Muscle of arm (tissue), 14 donors: ENCODE measurements at places on chromosomes 6 and 20. TPM values are rescaled to one million over a fixed set of nuclear protein-coding genes. Genes with fewer than 3 reads are reported as not detected.
A peak's percentile ranks its signal among the peaks of the same experiment; 100 is the strongest.

- DNase-seq: peak; percentile 32
Observed at GRCh38 chr6:37050045-37050853, 44.8 kb downstream of the FGD2 start.

DNA sequence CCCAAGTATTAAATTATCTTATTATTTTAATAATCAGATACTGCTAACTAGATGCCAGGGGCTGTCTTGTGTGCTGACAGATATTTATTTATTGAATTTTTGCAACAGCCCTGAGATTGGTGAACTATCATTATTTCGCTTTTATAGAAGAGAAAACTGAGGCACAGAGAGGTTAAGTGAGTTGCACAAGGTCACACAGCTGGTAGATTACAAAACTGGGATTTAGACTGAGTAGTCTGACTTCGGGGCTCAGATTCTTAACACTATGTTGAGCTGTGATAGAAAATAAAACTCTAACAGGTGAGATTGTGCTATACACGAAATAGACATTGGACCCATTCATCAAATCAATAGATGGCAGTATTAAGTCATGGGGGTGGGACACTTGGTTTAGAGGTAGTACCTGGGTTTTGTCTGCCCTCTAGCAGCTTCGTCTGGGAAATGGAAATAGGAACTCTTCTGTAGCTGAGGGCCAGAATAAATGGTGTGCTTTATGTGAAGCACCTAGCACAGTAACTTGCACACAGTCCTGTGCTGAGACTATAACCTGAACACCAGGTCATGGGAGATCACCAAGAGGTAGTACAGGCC, 113.4 kb downstream of the B3GAT2 start:
- no peak for DNase-seq

DNA sequence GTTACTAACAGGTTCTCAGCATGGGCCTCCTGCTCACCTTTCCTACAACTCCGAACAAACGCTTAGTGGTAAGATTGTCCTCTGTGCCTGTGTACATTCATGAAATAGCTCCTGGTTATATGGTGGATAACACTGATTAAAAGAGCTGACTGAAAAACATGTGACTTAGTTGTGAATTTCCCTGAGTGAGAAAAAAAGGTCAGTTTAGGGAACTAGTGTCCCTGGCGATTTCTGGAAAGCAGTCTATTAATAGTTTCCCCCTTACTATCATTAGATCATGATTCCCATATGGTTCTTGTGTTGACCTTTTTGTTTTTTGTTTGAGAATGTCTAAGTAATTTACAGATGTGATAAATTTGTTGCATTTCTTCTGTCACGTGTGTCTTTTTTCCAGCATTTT, 15.6 kb downstream of the SNRPC start:
- no peak for DNase-seq

GRCh38 chr6:69164564-69165229, 529.6 kb downstream of the ADGRB3 start:
- DNase-seq: peak; percentile 15

GRCh38 chr6:137717074-137718073, 149.7 kb upstream of the TNFAIP3 start:
- no peak for DNase-seq

PRL gene
- not detected for polyA plus RNA-seq

GRCh38 chr6:53301801-53302537, 46.8 kb downstream of the ELOVL5 start:
- DNase-seq: no peak

DNA sequence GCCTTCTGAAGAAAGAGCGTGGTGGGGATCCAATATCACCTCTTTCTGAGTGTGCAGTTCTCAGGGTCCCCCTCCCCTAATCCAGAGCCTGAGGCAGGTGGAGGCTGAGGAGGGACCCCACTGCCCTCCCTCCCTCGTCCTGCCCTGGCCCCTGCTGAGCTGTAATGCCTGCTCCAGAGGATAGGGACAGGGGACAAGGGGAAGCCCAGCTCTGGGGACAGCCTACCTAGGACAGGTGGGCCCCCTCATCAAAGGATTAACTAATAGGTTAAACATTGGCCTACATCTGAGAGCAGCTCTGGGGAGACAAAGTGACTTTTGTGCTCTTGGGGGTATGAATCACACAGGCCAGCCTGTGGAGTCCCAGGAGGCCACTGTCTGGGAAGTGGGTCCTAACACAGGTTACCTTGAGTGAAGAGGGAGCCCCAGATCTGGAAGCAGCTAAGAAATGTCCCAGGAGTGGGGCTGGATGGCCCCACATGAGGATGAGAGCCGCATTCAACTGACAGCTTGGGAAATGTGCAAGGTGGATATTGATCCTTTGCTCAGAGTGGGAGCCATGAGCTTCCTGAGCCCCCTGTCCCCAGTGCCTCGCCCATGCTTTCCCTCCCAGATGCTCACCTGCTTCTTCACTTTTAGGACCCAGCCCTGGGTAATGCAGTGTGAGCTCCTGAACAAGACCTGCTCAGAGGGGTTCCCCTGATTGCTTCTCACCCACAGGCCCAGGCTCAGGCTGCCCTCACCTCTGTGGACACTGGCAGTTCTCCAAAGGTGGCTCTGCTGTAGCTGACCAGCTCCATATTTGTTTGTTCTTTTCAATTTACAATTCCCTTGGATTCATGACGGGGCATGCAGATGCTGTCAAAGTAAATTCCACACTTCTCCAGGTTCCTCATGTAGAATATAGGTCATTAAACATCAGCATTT, 17.8 kb upstream of the CST9L start:
- no peak for DNase-seq

TREML1 gene
- polyA plus RNA-seq: 0.27 TPM

BPIFA1 gene
- not detected for polyA plus RNA-seq

DNA sequence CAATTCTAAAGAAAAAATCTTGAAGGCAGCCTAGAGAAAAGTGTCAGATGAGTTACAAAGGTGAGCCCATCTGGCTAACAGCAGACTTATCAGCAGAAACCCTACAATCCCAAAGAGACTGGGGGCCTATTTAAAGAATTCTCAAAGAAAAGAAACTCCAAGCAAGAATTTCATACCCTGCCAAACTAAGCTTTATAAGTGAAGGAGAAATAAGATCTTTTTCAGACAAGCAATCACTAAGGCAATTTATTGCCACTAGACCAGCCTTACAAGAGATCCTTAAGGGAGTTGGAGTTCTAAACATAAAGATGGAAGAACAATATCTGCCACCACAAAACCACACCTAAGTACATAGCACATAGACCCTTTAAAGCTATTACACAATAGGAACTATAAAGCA, 24.9 kb upstream of the DEFB126 start:
- DNase-seq: no peak

DNA sequence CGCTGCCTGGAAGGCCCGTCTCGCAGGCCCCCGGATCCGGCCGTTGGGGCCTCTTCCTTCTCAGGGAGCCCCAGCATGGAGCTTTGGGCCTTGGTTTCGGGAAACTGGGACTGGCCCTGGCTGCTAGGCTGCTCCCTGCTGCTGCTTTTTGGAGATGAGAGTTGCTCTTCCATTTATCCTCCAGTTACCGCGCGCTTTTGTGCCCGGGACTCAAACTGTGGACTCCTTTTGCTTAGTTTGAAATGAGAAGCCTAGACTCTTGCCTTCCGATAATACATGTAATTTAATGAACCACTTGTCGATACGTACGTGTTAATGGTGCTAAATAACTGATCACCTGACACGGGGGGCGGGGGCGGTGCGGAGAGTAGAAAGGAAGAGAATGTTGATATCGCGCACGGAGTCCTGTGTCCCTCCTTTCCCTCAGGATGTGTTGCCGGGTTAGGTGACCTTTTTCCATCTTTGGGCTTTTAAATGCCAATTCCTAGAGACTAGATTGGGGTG, 968 bp downstream of the PHF3 start:
- DNase-seq: peak; percentile 48
